Hematopoietic multipotent progenitor cell treated with erythropoietin and hydrocortisone succinate and interleukin-3 and kit ligand, for 15 days (in vitro differentiated cells): ENCODE measurements at places on chromosomes 16 and 17.
A peak's percentile ranks its signal among the peaks of the same experiment; 100 is the strongest.

GRCh38 chr17:42009170-42009569, 8.1 kb downstream of the DNAJC7 start:
- no peak for DNase-seq

- no peak for DNase-seq
Observed at GRCh38 chr17:28045304-28045703, 2.8 kb downstream of the NLK start.

DNA sequence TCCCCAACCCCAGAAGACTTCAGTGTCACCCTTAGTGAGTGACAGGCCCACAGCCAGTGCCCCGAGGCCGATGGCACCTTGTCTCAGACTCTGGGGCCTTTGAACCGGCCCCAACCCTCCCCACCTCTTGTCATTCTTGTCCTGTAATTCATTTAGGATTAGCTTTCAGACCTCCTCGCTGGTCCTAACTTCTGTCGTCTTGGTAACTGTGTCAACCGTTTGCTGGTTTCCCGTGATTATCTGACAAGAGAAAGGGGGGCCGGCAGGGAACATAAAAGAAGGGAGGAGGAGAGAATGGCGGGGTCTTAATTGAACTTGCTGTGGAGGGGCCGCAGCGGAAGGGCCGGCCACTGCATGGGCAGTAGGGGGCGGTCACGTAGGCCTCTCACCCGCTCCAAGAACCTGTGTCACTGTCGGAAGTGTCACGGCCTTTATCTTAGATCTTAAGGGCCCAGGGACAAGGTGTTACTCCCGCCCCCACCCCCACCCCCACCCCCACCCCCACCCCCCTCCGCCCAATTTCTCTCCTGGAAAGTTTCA, 46.5 kb upstream of the GSE1 start:
- no peak for DNase-seq

GRCh38 chr17:74457146-74457819, 9.2 kb upstream of the CD300A start:
- peak; percentile 68 for DNase-seq

DNA sequence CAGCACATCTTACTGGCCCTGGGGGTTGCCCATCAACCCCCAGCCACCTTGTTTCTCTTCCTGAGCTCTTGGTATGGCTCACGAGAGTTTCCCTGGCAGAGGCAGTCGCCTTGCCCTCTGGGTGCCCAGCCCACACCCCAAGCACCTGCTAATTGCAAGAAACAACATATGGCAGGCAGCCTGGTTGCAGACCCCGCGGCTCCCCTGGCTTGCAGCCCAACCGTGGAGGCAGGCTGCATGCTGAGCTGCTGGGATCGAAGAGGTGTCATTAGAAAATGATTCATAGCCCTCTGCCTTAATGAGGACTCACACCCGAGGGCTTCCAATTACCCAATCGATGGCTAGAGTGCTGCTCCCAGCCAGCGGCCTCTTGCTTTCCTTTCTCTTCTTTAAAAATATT, 115.7 kb downstream of the TMEM114 start:
- DNase-seq, result no peak

DNA sequence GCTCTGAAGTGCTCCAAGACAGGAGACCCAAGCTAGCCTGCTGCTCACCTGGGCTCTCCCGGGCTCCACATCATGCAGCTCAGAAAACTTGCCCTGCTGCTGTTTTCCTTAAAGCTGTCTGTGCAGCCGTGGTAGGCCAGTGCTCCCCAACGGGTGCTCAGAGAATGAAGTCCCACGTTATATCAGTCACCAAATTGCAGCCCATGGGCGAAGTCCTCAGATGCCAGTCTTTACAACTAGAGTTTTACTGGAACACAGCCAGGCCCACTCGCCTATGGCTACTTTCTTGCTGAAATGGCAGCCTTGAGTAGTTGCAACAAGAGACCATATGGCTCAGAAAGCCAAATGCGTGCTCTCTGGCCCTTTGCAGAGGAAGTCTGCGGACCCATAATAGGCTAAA, 6.3 kb downstream of the CREBBP start:
- peak; percentile 70 for DNase-seq

- DNase-seq, result no peak
Observed at GRCh38 chr17:48647103-48647962, 21.2 kb upstream of the HOXB9 start.

DNA sequence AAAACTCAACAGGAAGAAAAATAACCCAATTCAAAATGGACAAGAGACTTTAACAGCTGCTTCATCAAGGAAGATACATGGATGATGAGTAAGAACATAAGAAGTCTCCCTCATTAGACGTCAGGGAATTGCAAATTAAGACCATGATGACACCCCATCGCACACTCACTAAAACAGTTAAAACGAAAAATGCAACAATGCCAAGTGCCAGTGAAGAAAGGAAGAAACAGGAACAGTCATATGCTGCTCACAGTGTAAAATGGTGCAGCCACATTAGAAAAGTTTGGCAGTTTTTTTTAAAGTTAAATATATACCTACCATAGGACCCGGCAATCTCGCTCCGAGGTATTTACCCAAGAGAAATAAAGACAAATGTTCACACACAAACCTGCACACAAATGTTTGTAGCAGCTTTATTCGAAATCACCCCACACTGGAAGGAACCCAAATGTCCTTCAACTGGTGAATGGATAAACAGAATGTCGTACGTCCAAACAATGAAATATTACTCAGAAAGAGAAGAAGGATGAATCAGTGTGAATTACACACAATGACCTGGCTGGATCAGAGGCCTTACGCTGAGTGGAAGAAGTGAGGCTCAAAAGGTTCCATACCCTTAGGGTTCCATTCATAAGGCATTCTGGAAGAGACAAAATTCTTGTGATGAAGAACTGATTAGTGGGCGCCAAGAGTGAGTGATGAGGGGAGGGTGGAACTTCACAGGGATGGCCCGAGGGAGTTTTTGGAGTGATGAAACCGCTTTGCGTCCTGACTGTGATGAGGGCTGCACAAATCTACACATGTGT, 110.3 kb downstream of the C16orf95 start:
- no peak for DNase-seq

GRCh38 chr16:76483307-76483909, 206.2 kb downstream of the CNTNAP4 start:
- DNase-seq, result no peak

DNA sequence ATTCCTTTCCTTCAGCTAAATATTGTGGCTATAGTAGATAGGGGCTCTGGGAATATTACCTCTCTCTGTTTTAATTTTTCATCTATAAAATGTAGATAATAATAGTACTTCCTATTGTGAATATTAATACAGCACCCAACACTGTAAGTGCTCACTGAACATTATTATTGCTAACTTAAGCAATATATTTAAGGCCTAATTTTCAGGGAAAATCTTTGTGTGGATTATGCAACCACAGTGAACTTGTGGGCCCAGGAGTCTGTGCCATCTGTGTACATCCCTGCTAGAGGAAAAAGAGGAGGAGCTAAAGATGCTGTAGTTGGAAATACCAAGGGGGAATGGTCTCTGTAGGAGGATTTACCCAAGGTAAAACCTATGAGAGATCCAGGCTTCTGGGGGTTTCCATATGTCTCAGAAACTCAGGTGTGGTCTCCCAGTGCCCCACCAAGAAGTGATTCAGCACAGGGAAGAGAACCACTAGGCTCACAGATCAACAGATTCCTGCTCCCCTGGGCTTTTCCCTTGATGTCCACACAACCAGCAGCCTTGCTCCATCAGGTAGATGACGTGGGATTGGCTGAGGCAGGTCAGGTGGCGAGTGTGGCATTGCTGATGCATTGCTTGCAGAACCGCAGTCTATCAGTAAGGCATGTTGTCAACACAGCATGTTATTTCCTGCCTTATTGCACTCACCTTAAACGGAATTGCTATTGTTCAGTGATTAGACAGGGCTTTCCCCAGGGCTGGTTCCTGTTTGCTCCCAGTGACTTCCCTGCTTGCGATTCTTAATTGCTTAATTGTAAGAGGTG, 1.6 kb upstream of the N4BP1 start:
- DNase-seq, result no peak

- DNase-seq, result no peak
Observed at GRCh38 chr16:6726621-6727020, 606.0 kb upstream of the RBFOX1 start.

DNA sequence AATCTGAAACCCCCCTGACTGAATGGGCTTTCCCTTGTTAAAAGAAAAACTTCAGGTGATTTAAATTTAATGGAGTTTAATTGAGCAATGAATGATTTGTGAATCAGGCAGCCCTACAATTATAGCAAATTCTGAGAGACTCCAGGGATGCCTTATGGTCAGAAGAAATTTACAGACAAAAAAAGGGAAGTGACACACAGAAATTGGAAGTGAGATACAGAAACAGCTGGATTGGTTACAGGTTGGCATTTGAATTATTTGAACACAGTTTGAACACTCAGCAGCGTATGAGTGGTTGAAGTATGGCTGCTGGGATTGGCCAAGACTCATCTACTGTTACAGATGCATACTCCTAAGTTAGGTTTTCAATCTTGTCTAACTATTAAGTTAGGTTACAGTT, 19.0 kb upstream of the CPHXL start:
- DNase-seq, result no peak

GRCh38 chr16:75108792-75109731, 7.5 kb downstream of the LDHD start:
- peak; percentile 89 for DNase-seq

DNA sequence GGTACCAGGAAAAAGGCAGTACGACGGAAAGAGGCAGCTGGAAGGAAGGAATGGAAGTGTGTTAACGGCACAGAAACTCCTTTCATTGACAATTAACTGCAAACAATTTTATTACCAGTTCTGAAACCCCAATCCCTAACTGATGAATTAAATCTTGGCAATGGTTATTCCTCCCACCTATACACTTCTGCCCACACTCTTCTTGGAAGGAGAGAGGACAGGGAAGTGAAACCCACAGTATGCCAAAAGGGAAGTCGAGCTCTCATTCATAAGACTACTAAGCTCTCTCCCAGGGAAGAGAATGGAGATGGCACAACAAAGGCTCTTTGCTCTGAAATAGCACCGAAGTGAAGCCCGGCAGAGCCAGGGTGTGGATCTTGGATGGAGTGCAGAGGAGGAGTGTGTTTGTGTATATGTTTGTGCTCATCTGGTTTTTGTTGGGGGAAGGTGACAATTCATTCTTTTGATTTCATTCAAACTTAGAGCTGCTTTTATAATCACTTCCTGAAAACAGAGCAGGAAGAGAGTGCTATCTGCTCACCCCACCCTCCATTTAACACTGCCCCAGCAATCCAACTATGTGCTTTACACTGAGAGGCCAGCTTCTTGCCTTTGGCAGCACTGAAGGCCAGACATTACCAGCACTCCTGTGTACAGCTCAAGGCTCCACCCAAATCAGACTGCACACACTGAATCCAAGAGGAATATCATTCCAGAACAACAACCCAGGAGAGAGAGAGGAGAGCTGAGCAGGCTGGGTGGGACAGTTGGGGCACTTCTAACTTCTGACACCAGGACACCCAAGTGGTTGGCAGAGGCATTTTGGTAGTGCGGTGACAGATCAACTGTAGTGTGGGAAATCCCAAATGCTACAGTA, 68.7 kb downstream of the HIC1 start:
- DNase-seq, result no peak

DNA sequence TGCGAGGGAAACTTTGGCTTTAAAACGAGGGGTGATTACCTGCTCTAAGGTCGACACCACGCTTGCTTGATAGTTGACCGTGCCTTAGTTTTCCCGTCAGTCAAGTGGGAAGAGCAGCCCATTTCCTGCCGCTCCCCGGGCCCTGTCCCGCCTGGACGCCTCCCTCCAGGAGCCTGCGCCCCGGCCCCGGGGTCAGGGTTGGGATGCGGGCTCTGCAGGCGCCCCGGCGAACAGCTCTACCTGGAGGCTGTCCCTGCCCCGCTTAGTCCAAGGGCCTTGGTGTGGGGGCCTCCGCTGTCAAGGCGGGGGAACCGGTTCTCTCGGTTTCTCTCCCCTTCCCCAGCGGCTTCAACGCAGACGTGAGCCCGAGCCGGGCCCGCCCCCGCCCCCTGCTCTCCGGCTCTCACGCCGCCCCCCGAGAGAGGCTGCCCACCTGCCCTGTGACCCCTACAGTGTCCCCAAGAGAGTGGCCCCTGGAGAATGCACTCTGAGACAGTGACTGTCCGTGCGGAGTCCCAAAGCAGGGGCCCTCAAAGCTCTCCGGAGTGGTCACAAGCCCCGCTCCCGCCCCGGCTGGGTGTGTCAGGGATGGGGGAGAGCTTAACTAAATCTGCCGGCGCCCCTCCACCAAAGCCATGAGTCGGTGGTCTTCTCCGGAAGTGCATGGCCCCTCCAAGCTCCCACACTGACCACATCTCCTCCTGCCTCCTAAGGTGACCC, 117.4 kb upstream of the SMURF2 start:
- no peak for DNase-seq

- no peak for DNase-seq
Observed at GRCh38 chr16:85181739-85182129, 69.5 kb upstream of the CIBAR2 start.

- no peak for DNase-seq
Observed at GRCh38 chr16:87129771-87130170, 187.4 kb downstream of the C16orf95 start.

DNA sequence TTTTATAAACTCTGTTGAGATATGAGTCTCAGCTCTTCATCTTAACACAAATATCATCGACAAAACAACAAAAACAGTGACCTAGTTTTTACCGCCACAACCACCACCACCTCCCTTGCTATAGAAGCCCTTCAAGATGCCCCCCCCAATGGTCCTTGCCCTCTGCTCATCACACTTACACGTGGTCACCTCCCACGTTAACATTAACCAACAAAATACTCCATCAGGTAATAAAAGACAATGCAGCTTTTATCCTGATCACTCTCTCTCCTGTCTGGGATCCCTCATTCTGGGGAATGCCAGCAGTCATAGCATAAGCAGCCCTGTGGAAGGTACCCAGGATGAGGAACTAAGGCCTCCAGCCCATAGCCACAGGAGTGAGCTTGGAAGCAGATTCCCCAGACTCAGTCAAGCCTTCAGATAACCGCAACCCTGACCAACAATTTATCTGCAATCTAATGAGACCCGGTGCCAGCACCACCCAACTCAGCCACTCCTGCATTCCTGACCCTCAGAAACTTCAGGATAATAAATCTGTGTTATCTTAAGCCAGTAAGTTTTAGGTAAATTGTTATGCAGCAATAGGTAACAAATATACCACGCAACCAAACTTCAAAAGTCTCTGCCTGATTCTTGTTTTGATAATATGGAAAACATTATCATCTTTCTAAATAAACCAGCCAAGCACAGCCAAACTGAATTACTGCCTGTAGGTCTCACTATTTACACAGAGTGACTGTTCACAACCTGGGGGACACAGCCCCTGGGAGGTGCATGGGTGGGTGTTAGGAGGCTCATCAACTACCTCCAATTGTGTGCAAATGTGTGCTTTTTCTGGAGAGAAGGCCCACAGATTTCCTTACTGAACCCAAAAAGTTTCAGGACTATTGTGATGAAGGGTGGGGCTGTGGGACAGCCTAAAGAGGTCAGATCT, 6.1 kb downstream of the PECAM1 start:
- no peak for DNase-seq

- no peak for DNase-seq
Observed at GRCh38 chr17:57142925-57143324, 57.9 kb downstream of the AKAP1 start.

- no peak for DNase-seq
Observed at GRCh38 chr16:57630931-57631845, 2.8 kb downstream of the ADGRG1 start.

- DNase-seq, result no peak
Observed at GRCh38 chr16:85145188-85145587, 32.9 kb upstream of the CIBAR2 start.

- no peak for DNase-seq
Observed at GRCh38 chr16:82741073-82741615, 114.4 kb downstream of the CDH13 start.

- DNase-seq, result peak; percentile 44
Observed at GRCh38 chr16:55842369-55843104, 9.6 kb upstream of the CES1 start.
